NCI-H1417 treated with DMSO at 0.1 percent for 48 hours (cell line): ENCODE measurements at places on chromosomes 6 and 20.
A peak's percentile ranks its signal among the peaks of the same experiment; 100 is the strongest.

- DNase-seq: no peak
These were observed 16.1 kb downstream of the EPB41L1 start for GRCh38 chr20:36170542-36171215.

- DNase-seq: no peak
These were observed 60.6 kb downstream of the BTBD9 start for GRCh38 chr6:38579010-38579628.

GRCh38 chr6:33623895-33624381 lies 2.8 kb downstream of the ITPR3 start:
- no peak for DNase-seq

DNA sequence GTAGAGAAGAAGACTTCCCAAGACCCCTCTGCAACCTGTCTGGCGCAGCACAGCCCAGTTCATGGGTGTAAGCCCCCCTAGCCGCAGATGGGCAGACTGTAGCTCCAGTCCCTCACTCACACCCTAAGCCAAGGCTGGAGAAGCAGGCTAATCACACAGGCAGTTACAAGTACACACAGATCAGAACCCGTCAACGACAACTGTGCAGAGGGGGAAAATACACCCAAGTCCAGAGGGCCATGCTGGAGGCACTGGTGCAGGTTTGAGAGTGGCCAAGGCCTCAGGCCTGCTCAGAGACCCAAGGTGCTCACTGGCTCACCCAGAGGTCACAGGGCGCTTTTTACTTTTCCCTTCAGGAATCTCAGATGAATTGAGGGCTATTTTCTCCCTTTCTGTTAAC lies 106.1 kb downstream of the NOL4L start:
- DNase-seq: no peak

GRCh38 chr20:32870985-32871384 lies 12.3 kb downstream of the EFCAB8 start:
- DNase-seq: no peak

DNA sequence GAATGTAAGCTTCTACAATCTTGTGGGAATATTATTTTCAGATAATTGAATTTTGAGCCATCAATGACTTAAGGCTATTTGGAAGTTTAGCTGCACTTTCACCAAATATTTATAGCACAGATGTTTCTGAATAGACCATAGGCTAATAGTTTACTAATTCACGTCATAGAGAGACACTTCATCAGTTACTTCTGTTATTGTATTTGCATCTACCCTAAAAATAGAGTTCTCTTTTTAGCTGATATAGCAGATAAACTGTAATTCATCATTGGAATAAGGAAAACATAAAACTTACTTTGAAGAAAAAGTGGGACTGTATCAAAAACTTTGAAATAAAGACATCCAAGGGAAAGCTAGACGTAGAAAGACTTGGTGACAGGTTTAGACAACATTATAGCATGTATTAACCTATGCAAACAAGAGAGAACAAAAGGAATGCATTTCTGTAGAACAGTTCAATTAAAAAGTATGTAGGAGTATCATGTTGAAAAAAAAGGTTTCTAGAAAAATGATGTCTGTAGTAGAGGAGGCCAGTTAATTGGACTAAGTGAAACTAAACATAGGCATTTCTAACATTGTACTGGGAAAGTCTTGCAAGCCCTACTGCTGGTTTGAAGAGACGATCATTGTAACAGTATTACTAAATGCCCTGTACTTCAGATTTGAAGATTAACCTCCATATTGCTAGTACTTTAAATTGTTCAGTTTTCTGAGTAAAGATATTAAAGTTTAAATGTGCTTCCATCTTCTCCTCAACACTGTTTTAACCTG lies 123.3 kb downstream of the ZFAND3 start:
- DNase-seq: no peak

- DNase-seq: no peak
These were observed 770 bp downstream of the ULBP3 start for GRCh38 chr6:150068151-150068550.

DNA sequence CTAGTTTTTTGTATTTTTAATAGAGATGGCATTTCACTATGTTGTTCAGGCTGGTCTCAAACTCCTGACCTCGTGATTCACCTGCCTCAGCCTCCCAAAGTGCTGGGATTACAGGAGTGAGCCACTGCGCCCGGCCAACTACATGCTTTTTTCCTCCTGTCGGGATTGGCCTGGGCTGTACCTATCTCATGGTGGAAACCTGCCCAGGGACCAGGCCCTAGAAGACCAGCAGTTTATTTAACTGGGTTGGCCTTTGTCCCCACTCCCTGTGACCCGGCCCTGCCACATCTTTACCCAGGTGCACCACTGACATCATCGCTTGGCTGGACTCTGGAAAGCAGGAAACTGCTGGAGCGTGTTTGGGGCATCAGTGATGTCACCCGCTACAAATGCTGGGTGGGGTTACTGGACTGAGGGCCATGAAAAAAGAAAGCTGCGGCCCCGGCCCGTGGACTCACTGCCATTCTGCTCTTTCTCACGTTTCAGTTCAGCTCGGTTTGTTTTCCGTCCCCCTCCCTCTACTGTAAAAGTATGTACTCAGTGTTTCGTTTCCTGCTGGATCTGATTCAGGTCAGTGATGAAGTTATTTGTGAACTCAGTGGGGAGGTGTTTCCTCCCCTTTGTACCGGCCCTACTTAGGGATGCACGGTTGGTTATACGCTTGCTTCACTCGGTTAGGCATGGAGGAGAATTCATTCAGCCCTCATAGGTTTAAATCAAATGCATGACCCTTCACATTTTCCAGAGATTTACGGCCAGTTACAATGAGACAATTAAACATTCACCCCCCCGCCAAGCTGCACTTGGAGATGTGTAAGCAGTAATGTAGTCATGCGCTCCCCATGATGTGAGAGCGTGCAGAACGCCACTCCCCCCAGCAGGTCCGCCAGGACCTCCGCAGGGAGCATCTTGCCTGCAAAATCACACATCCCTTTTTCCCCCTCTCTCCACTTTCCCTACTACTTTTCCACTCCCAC lies 179.3 kb downstream of the MTHFD1L start:
- peak; percentile 71 for DNase-seq

DNA sequence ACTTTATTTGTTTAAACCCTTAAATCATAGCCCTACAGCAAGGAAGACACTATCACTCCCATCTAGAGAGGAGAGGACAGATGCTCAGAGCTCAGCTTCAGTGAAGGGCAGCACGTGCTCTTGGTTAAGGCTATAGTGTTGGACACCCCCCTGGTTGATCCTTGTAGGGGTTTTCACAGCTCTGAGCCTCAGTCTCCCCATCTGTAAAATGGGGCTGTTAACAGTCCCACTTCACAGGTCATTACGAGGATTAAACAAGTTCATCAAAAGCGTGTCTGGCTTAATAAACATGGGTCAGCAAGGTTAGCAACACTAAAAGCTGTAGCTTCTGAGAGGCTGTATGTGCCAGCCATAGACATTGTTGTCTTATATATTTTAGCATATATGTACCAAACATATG lies 82.4 kb downstream of the NFATC2 start:
- DNase-seq: no peak

DNA sequence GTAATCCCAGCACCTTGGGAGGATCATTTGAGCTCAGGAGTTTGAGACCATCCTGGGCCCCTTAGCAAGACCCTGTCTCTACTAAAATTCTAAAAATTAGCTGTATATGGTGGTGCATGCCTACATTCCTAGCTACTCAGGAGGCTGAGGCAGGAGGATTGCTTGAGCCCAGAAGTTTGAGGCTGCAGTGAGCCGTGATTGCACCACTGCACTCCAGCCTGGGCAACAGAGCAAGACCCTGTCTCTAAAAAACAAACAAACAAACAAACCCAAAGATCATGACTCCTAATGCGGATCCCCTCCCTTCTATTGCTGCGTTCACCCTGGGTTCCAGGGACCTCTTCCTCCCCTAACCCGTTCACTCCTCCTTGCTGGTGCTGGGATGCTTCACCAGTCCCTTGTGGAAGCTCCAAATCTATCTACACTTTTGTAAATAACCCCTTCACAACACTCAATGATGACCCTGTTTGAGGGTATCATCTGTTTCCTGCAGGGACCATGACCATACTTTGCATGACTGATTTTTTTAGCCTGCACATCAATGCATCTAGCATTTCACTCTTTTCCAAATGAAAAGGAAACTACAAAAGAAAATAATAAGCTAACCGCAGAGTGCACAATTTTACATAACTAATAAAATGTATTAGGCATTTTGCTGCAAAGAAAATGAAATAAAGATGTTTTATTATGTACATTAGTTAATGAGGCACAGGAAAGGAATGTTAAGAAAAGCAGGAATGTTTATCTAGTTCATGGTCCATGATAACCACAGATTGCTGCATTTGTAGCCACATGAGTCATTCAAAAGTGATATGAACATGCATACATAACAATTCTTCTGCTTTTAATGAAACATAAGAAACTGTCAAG lies 30.5 kb upstream of the IPCEF1 start:
- no peak for DNase-seq

- no peak for DNase-seq
These were observed 40.4 kb upstream of the RAB22A start for GRCh38 chr20:58268936-58269619.

GRCh38 chr6:140811642-140812041 lies 1321.1 kb upstream of the GJE1 start:
- no peak for DNase-seq

GRCh38 chr6:100404051-100404450 lies 60.7 kb downstream of the SIM1 start:
- DNase-seq: no peak

- DNase-seq: no peak
These were observed 658.8 kb upstream of the DEFB115 start for GRCh38 chr20:30598460-30599230.

DNA sequence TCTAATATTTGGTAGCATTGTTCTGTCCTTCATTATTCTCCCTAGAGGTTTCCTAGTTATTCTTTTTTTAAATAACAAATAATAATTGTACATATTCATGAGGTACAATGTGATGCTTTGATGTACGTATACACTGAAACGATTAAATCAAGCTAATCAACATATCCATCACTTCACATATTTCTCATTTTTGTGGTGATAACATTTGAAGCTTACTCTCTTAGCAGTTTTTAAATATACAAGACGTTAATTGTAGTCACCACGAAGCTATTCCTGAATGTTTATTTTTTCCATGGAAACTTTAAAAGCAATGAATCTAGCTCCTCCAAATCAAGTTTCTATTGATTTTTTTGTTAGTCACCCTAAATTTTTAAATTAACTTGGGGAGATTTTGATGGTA lies 116.5 kb upstream of the PRND start:
- no peak for DNase-seq

GRCh38 chr20:45140836-45141235 lies 16.6 kb upstream of the WFDC12 start:
- DNase-seq: no peak

DNA sequence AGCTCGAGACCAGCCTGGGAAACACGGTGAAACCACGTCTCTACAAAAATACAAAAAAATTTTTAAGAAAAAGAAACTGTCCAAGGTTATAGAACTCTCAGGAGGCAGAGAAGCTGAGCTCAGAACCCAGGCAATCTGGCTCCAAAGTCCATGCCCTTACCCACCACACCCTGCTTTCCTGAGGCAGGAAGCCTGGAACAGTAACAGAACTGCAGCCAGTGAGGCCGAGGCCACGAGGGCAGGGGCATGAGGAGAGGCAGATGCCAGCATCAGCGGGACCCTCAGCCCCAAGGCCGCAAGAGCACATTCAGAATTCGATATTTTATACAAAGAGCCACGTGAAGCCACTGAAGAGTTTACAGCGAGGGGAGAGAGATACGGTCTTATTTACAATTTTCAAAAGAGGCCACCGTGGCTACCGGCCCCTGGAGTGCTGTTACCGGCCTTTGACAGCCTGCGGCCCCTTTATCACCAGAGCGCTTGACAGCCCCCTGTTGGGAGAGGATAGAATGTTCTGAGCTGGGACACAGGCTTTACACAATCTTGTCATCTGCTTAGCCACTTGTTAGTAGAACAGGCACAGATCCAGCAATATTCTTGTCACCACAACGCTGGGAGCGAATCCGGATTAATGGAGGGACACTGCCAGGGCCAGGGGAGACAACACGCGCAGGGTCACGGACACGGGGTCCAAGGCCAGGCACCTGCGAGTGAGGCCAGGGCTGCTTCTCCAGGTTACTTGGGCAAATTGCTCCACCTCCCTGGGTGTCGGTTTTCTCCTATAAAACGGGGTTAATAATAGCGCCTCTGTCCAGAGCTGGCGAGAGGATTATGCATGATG lies 5.6 kb downstream of the SPATA2 start:
- DNase-seq: no peak

- DNase-seq: no peak
These were observed 1.4 kb upstream of the PTPRT start for GRCh38 chr20:43191143-43191542.

DNA sequence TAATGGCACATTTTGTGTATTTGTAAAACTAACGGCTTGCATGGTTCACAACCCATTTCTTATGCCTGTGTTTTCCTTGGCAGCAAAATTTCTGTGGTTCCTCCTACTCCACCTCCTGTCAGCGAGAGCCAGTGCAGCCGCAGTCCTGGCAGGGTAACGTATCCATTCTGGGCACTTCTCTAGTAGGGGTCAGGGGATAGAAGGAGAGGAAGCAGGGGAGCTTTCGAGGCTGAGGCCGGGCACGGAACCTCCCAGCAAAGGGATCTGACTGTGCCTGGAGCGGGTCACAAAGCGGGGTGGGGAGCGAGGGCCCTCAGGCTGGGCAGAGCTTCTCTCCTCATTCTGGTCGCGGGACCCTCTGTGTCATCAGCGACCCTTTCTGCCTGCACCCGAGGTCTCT lies 58.4 kb downstream of the SYTL3 start:
- DNase-seq: no peak

- DNase-seq: no peak
These were observed 213.2 kb downstream of the ERMARD start for GRCh38 chr6:169964486-169965180.

- DNase-seq: no peak
These were observed 7.5 kb upstream of the FOXP4 start for GRCh38 chr6:41538556-41539182.

DNA sequence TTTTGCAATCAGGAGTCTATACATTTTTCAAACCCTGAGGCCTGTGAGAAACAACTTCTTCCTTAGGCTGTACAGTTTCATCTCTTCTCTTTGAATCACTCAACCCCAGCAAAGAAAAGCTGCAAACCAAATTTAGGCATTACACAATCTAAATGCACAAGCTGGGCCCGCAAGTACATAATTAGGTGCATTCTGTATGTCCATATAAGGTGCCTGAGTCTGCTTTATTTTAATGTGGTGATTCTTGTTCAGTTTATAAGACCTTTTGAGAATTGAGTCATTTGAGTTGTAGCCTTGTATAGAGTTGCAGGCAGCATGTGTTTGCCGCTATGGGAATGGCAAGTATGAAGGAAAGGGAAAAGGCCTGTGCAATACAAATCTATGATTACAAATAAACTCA lies 709.6 kb upstream of the MARCKS start:
- no peak for DNase-seq

DNA sequence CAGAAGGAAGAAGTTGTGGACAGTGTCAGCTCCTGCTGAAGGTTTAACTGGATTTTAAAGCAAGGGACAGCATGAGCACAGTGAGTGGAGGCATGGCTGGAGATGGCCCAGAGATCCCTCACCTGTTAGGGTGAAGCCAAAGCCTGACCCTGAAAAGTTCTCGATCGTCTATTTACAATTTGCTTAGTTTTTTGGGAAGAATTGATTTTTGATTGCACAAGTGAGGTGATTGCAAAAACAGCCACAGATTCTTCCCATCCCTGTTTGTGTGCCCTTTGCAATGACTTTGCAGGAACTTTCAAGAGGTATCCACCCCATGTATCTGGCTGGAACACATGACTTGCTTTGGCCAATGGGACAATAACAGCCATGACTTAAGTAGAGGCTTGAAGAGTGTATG lies 170.1 kb downstream of the TFAP2C start:
- no peak for DNase-seq
